ENCODE measurements at places on chromosomes 1 and 21.
A peak's percentile ranks its signal among the peaks of the same experiment; 100 is the strongest.

- DNase-seq: peak; percentile 7
These were observed 112.1 kb downstream of the PHTF1 start for GRCh38 chr1:113647164-113647563.

DNA sequence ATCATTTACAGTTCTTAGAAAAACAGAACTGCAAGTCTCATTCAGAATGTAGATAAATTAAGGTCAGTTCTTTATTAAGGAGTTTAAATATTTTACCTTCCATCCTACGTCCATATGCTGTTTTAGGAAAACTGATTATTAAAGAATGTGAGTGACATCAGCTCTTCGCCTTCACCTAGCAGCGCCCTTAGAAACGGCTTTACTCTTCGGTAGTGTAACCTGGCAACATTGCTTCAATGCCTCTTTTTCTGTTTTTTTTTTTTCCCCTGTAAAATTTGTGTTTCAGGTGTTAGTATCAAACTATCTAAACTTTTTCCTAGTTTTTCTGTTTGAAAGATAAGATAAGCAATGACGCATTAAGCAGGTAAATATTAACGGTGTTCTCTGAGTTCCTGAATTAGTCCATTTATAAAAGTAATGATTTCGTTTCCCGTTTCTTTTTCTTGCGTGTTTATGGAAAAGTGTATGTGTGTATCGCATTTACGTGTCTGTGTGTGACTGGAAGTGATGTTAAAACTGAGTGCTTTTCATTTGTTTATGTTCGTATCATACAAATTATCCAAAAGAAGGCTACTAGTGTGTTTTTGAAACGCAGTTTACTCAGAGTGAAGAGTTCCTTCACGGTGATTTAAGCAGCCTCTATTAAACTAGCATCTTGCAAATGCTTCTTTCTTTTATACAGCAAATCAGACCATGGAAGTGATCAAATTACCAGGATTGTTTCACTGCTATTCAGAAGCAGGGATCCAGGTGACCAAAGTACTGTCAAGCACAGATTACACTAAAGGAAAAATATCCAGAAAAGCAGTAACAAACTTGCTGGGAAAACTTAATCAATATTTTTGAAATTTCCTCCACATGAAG lies 139.0 kb downstream of the SDCCAG8 start:
- no peak for DNase-seq

DNA sequence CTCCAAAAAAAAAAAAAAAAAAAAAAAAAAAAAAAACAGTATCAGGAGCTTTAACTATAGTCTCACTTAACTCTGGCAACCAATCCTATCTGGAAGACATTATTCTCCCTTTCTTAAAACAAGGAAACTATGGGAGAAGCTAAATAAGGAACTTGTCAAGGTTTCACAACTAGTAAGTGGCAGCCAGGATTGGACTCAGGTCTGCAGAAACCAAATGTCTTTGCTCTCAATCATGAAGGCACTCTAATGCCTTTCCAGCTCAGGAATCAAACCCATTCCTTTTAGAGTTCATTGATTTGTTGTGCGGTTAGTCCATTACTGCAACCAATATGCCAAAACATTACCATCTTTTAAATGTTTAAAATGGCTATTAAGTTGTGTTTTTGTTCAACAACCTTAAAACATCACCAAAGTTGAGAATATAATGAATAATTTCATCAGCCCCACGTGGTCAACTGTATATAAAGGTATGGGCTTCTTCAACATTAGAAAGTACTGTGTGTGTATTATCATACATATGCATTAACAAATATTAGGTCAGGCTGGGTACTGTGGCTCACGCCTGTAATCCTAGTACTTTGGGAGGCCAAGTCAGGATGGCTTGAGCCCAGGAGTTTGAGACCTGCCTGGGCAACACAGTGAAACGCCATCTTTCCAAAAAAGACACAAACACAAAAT lies 1.5 kb downstream of the EPRS1 start:
- DNase-seq: no peak

- DNase-seq: no peak
These were observed 16.5 kb upstream of the CFHR5 start for GRCh38 chr1:196960854-196961253.

GRCh38 chr1:41038110-41038509 lies 16.6 kb upstream of the SLFNL1 start:
- DNase-seq: no peak

- peak; percentile 71 for DNase-seq
These were observed 101.7 kb downstream of the RIPK4 start for GRCh38 chr21:41664881-41665765.

- peak; percentile 89 for DNase-seq
These were observed 20.2 kb downstream of the SDC3 start for GRCh38 chr1:30888391-30888790.

DNA sequence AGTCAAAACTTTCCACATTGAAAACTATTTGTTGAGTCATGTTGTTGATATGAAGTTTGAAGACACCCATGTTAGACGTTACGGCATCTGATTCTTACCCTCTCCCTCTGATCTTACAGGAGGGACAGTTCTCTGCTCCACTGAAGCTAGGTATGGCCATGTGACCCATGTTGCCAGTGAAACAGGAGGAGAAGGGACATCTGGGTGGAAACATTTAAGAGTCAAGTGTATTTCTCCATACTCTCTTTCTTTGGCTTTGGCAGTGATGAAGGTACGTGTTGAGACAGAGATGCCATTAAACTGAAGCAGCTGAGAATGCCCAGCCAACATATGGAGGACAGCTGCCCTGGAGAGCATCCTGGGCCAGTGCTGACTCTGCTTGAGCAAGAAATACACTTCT lies 198.4 kb upstream of the PTGFR start:
- peak; percentile 88 for DNase-seq

- no peak for DNase-seq
These were observed 13.2 kb downstream of the SEMA6C start for GRCh38 chr1:151133018-151133806.

DNA sequence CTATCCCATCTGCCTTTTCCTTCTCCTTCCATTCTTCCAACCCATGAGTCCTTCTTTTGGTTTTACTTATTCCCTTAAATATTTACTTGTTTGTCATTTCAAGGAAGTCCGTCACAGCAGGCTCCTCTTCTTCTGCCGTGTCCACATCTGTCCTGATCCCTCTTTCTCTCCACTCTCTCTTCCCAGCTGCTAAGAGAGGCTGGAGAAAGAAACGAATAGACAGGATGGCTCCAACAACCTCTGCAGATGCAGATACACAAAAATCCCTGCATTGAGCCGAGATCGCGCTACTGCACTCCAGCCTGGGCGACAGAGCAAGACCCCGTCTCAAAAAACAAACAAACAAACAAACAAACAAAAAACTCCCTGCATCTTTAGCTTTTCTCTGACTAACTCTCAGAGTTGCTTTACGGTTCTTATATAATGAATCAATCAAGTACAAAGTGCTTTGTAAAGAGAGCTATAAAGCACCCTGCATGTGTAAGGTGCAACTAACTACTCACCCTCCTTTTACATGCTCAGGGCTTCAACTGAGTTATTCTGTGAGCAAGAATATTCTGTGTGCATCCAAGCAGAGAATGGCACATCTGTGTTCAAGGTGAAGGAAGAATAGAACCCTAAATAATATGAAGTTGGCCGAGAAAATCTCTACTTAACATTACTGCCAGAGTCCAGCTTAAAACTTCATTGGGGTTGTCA lies 3.8 kb upstream of the SAMD13 start:
- no peak for DNase-seq

DNA sequence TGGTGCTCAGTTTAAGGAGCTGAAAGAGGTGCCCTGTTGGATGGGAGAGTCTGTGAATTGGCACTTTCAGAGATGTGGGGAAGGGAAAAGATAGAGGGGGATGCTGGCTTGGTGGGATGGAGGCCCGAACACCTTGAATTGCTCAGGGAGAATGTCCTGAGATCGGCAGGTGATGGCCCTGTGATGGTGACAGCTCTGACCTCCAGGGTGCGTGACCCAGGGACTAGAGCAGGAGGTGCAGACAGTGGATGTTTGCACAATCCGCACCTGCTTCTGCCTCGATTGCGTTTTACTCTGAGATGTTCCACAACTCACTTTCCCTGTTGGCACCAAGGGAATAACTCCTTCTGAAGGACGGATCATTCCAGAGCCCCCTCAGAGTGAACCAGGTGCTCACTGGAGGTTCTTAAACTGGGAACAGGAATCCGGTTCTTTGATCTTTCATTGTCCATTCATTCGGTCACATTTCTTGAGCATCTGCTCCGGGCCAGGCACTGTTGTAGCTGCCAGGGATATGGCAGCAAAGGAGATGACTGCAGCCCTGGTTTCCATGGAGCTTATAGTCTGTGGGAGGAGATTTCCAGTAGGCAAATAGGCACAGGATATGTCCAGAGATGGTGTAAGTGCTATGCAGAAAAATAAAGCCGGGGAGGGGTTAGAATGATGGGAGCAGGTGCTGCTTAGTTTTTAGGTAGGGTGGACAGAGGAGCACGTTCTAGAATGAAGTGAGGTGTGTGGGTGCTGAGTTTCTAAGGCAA lies 226.6 kb upstream of the TMEM51 start:
- no peak for DNase-seq

DNA sequence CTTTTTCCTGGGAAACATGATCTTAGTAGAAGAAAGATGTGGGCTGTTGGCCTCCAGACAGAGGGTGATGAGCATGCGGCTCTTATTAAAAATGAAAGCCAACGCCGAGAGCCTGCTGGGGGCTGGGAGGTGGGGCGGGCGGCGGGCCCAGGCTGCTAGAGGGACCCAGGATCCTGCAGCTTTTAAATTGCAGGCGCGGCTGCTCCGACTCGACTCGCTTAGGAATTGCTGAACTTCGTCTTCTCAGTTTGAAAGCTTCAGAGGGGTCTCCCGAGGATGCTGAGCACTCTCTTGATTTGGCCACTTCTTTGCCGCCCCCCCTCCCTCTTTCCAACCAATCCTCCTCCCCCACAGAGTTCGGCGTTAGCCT lies 1.2 kb downstream of the AGPAT3 start:
- DNase-seq: peak; percentile 79

DNA sequence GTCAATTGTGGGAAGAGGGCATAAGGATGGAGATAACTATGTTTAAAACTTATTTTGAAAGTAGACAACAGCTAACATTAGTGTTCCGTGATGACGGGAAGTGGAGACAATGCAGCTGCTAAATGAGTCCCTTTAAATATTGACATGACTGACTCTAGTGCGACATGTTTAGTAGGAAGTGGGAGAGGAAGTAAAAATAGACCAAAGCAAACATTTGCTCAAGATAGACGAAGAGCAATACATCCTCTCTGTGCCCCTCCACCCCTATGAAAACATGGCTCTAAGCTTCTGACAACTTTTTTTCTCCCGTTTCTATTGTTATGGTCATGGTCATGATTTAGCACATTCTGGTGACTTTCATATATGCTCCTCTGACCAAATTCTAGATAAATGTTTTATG lies 60.0 kb upstream of the HMCN1 start:
- no peak for DNase-seq

GRCh38 chr1:228084797-228085196 lies 2.3 kb downstream of the ARF1 start:
- DNase-seq: no peak

DNA sequence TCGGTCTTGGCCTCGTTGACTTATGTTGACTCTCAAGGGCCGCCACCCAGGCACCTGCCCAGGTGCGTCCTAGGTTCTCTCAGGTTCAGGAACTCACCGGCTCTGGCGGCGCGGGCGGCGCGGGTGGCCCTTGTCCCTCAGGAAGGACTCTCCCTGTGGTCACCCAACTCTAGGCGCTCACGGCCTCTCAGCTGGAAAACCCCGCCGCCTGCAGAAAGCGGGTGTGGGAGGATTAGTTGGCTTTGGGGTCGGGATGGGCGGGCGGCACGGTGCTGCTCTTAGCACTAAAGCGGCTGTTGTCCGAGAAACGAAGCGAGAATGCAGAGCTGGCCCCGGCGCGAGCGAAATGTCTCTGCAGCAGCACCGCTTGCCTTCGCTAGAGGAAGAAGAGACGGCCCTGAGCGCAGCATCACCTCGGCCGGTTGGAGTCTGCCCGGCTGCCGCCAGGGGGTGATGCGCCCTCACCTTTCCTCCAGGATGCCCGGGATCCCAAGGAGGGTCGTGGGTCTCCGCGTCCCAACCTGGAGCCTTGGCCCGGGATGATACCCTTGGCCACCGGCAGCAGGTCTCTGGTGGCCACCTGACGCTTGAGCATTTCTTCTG lies 8.1 kb upstream of the TADA1 start:
- no peak for DNase-seq

- DNase-seq: no peak
These were observed 39.7 kb upstream of the CHODL start for GRCh38 chr21:18204931-18205330.

DNA sequence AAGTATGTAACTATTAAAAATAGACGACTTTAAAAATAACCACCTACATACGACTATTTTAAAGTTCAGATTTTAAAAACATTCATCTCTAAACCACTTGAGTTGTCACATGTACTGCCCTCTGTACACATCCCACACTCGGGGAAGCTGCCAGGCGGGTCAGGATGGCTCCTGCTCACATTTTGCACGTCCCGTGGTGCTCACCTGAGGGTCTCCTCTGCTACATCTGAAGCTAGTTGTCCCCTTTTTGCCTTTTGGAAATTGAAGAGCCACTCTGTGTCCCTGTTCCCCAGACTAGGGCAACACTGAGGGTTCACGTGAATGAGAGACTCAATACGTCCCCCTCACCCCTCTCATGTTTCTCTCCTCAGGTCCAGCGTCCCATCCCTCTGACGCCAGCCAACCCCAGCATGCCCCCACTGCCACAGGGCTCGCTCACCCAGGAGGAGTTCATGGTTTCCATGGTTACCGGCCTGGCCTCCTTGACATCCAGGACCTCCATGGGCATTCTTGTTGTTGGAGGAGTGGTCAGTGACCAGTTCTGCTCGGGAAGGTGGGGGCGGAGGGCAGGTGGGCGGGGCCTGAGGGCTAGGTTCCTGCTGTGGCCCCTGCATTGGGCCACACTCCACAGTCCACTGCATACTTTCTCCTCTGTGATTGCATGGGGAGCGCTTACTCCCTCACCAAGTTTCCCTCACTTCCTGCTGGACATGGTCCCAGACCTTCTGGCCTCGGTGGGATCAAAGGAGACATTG lies 13.0 kb upstream of the MIIP start:
- DNase-seq: no peak

GRCh38 chr1:29381426-29381825 lies 145.1 kb downstream of the PTPRU start:
- no peak for DNase-seq

GRCh38 chr1:213759359-213760181 lies 228.2 kb upstream of the PROX1 start:
- no peak for DNase-seq

- DNase-seq: no peak
These were observed 396.6 kb downstream of the NPHP4 start for GRCh38 chr1:5595531-5596170.

GRCh38 chr1:22121421-22121911 lies 21.4 kb downstream of the WNT4 start:
- no peak for DNase-seq

DNA sequence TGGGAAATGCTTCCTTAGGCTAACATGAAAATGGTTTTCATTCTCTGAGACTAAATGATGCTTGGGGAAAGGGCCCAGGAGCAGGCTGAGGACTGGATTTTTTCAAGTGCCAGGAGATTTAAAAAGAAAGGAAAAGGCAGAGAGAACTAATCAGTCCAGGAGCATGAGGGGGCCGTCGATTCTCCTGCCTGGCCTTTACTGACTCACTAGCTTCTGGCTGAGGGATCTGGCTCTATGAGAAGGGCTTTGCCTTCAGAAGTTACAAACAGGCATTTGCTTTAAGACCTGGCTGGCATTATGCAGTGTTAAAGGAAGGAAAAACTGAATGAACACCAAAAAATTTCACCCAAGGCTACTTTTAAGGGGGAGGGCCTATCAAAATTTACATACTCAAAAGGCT lies 359.2 kb downstream of the PBX1 start:
- no peak for DNase-seq

GRCh38 chr1:77514921-77515776 lies 167.3 kb downstream of the ZZZ3 start:
- DNase-seq: peak; percentile 83
